Naive thymus-derived CD4-positive, alpha-beta T cell (primary cell): ENCODE measurements at places on chromosomes 1 and 21.

DNA sequence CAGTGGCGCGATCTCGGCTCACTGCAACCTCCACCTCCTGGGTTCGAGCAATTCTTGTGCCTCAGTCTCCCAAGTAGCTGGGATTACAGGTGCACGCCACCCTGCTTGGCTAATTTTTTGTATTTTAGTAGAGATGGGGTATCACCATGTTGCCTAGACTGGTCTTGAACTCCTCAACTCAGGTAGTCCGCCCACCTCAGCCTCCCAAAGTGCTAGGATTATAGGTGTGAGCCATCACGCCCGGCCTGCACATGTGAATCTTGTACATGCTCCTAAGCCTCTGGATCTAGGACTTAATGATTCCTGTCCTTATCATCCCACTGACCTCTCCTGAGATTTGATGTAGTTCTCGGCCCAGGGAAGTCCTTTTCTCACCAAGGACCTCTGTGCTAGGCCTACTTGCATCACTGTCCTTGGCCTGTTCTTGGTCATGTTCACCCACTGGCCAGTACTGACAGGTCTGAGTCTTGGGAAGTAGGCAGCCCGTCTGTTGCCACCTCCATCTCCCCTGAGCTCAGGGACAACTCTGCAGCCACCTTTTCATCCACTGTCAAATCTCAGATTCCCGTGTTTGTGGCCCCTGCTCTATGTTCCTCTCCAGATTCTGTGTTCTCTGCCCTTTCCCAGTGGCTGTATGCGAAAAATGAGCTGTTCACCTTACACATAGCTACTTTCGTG is 9.4 kb downstream of the HYI start:
- DNase-seq, result no peak

DNA sequence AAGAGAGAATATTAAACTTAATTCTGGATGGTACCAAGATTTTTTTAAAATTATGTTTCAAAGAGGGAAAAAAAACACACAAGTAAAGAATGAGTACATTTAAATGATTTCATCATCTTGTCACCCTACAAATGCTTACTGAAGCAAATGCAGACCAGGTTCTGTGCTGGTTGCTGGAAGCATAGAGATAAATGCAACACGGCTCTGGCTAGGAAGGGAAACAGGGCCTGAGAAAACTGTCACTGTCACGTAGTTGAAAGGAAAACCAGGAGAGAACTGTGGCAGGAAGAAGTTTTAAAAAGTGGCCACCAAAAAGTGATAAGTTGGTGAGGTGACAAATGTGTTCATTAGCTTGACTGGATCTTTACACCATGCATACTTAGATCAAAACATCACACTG is 336.9 kb upstream of the NFIA start:
- DNase-seq, result no peak

GRCh38 chr1:79791488-79792218 is 785.1 kb upstream of the ADGRL4 start:
- no peak for DNase-seq

DNA sequence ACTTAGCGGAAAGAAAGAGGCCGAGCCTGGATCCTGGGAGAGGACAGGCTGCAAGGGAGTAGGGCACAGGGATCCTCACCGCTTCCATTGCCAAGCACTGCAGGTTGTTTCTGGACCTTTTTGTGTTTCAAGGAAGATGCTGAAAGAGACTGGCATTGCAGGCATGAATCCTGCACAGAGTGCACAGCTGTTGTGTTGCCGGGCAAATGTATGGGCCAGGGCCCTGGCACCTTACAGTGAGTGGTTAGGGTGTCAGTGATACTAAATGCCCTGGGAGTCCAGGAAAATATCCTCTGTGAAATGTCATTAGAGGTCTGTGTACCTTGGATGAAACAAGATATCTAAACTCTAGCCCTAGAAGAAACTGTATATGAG is 145.5 kb upstream of the FGGY start:
- no peak for DNase-seq

GRCh38 chr1:30596470-30596869 is 126.9 kb downstream of the MATN1 start:
- no peak for DNase-seq

- no peak for DNase-seq
Measured at GRCh38 chr21:34221331-34222030, 142.3 kb upstream of the KCNE2 start.

- no peak for DNase-seq
Measured at GRCh38 chr1:76317299-76317900, 242.9 kb downstream of the ST6GALNAC3 start.

GRCh38 chr1:30779294-30780071 is 21.9 kb upstream of the LAPTM5 start:
- DNase-seq, result peak; percentile 95

DNA sequence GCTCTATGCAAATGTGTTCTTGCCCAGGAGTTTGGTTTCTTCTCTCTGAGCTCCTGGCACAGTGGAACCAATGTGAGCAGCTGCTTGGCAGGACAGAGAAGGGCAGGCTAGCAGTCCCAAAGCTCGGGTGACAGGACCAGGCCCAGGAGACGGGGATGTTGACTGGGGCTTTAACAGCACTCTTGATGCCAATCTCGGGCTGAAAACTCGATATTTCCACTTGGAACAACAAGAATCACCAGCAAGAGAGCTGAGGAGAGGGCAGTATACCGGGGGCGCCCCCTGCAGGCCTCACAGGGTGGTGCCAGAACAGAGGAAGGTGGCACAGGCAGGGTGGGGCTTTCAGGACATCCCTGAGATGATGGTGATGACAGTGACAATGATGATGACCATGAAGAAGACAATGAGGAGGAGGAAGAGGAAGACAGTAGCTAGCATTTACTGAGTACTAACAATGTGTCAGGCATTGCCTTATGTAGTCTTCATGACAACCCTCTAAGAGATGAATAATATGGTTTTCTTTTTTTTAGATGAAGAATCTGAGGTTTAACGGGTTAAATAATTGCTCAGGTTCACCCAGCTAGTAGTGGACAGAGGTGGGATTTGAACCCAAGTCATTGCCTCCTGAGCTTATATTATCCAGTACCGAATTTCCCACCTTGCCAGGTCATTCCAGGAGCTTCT is 2.7 kb upstream of the KCNJ9 start:
- peak; percentile 32 for DNase-seq

DNA sequence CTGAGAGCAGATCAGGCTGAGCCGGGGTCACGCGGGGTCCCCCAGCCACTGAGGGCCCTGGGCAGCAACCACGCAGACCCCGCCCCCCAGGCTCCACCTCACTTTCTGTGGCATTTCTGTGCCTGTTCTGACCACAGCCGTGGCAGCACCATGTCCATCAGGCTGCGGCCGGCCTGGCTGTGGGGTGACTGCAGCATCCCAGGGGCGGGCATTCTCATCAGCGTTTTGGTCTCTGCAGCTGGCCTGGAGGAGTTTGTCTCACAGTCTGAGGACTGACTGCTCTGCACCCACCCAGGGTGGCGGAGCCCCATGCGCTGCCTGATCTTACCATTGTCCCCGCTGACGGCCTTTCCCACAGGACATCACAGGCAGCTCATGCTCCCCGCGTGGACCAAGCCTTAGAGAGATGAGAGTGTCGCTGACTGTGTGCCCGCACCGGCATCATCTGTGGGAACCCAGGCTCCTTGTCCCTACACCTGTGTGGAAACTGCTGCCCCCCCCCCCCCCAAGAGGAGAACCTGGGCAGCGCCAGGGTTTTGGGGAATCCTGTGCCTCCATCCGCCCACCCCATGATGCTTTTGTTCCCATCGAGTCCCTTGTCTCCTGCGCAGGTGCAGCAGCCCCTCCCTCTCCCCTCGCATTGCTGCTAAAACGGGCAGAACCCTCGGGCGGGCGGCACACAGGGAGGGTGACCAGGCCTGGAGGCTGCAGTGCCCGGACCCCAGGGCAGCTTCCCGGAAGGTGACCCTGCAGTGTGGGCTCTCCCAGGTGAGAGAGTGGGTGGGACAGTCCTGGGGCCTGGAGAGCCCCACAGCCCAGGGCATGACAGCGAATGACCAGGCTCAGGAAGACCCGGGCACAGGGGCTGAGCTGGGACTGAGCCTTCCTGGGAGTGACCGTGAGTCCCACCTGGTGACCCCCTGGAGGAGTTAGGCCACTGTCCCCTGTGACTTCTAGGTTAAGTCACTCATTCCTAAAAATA is 1.8 kb downstream of the KRTAP10-1 start:
- DNase-seq, result peak; percentile 15

DNA sequence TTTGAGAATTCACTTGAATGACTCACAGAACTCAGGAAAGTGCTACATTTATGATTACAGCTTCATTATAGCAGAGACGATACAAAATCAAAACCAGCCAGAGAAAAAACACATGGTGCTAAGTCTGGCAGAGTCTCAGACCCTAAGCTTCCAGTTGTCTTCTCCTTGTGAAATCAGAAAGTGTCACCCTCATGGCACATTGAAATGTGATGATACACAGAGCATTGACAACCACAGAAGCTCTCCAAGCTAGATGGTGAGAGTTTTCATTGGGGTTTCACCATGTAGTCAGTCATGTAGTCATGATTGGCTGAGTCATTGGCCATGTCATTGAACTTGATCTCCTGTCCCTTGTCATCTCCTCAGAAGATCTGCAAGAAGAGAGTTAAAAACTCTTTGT is 526.6 kb downstream of the MRPL39 start:
- no peak for DNase-seq

GRCh38 chr21:42027822-42028765 is 17.9 kb upstream of the ZBTB21 start:
- no peak for DNase-seq

GRCh38 chr1:178659789-178660208 is 65.2 kb upstream of the RALGPS2 start:
- DNase-seq, result no peak

GRCh38 chr1:159964144-159964543 is 10.1 kb upstream of the SLAMF9 start:
- DNase-seq, result no peak

DNA sequence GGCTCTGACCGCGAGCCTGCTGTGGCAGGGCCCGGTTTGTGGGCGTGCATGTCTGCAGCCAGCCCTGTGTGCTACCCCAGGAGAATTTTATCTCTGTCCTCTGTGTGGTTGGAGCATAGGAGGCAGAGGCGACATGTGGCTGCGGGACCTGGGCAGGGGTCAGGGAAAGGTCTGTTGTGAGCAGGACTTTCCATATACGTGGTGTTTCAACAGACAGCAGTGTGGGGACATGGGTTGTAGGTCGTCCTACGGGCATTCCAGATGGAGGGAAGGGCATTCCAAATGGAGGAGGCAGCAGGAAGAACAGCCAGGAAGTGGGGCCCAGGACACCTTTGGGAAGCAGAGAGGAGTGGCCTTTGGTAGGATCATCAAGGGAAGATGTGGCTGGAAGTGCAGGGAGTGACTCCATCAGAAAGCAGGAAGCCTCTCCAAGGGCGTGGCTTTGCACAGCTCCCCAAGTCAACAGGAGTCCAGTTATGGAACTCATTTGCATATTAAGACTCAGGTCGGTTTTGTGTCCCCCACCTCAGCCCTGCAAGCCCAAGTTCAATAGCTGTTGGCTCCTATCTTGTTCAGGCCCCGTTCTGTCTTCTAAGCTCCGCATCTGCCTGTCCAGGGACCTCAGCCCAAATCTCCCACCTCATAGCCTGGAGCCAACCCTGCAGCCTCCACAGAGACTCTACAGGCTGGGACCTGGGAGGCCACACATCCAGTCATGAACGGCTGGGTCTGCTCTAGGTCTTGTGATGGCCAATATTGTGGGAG is 309.1 kb downstream of the MATN1 start:
- DNase-seq, result no peak

GRCh38 chr1:227622739-227623475 is 59.6 kb downstream of the ZNF678 start:
- DNase-seq, result no peak

- DNase-seq, result no peak
Measured at GRCh38 chr1:16212251-16212961, at the start of gene ARHGEF19. ARHGEF19 (minus strand) TSS chr1:16212652; CDS start chr1:16209054, 3,598 bp downstream.

DNA sequence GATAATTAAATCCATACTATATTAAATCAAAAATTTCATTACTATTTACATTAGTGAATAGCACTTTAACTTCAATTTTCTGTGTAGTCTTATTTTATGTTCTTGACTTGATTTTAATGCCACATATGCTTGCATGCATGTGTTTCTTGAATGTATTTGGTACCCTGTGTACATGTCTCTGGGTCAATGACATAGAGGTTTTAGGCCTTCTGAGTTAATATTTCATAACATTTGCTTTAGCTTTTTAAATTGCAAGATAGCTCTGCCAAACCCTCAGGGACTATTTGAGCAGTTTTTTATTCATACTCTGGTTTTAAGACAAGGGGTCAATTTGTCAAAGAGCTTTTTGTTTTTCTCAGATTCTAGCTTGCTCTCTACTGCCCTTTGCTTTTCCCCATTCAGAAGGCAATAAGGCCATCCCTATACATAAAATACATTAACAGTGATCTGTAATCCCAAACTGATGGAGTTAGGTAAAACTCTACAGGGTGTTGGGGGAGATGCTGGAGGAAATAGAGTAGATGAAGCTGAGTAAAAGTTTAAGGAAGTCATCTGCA is 5.0 kb downstream of the MLLT11 start:
- no peak for DNase-seq

- no peak for DNase-seq
Measured at GRCh38 chr1:241276391-241276790, 80.6 kb downstream of the RGS7 start.

- peak; percentile 28 for DNase-seq
Measured at GRCh38 chr1:19096036-19096833, 113.8 kb downstream of the UBR4 start.

DNA sequence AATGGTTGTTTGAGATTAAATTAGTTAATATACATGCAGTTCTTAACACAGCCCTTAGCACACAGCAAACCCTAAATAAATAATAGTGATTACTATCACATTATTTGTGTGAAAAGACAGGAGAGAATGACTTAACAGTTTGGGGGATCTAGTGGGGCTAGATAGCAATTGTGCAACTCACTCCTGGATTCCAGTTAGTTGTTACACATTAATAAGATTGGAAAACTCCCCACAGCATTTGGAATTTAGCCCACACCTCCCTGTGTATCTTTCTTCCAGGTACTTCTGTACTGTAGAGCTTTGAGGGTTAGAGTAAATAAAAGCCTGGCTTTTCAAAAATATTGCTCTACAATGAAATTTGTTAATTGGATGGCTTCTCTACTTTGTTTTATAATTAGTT is 93.2 kb downstream of the KCTD3 start:
- DNase-seq, result no peak

GRCh38 chr1:3457910-3458883 is 3.7 kb downstream of the ARHGEF16 start:
- DNase-seq, result no peak

DNA sequence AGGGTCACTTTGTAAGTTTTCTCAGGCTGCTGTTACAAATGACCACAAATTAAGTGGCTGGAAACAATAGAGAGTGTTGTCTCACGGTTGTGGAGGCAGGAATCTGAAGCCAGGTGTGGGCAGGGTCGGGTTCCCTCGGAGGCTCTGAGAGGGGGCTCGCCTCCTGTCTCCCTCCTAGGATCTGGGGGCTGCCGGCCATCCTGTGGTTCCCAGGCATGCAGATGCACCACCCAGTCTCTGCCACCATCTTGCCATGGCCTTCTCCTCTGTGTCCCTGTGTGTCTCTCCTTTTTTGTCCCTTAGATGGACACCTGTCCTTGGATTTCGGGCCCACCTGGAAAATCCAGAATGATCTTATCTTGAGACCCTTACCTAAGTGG is 4.8 kb downstream of the TP73 start:
- no peak for DNase-seq
